Dermis microvascular lymphatic vessel endothelial cell (primary cell): ENCODE measurements at places on chromosomes 7 and 10. TPM values are rescaled to one million over a fixed set of nuclear protein-coding genes. Genes with fewer than 3 reads are reported as not detected.
A peak's percentile ranks its signal among the peaks of the same experiment; 100 is the strongest.

GRCh38 chr7:23055582-23056178 is 41.8 kb upstream of the HYCC1 start:
- peak; percentile 77 for DNase-seq

DNA sequence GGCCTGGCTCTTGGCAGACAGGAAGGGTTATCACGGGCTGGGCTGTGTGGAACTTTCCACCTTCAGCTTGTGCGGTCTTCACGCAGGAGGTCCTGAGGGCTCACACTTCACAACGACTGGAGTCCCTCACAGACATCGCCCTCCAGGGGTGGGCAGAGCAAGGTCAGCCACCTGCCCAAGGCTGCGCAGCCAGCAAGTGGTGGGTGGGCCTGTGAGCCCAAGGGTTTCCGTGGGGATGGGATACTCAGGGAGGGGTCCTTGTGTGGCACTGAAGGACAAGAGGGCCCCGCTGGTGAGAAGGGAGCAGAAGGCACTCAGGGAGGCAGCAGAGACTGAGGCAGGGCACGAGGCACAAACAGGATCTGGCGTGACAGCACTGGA is 22.0 kb downstream of the PDIA4 start:
- DNase-seq, result no peak

Gene NME8
- total RNA-seq, result not detected in 2 replicates

DNA sequence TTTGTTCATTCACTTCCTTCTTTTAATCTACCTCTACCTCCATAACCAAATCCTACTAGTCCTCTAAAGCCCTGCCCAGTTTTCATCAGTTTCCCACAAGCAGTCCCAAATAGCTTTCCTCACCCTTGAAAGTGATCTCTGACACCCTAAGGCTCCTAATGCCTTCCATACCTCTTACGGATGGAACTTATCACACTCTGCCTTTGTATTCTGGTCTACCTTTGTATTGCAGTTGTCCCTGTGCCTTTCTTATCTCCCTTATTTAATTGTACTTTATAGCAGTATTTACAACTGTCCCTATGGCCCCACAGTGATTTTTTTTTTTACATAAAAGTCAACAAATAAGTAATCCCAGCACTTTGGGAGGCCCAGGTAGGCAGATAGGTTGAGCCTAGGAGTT is 33.8 kb downstream of the ACSL5 start:
- no peak for DNase-seq

DNA sequence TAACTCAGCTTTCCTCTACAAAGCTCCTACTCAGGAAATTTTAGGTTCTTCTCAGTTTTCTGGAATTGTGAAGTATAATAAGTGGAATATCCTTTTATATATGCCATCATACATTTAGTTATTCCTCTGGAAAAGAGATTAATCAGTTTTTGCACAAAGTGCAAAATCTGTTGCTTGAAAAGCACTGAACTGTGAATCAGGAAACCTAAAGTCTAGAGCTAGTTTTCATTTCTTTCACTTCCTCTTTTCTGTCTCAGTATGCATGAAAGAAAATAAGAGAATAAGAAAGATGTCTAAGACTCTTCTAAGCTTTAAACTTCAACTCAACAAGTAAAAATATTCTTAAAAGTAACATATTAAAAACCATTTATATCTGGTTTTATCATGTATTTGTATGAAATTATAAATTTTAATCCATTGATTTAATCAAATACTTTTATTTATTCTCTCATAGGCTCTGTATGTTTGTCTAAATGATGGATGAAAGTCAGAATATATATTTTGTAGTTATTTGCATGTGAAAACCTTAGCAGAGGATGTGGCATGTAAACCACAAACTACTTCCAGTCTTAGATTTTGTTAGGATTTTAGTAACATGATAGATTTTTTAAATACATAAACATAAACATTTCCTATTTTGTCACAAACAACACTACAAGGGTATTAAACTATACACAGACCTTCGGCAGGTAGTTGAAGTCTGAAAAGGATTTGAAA is 1073.0 kb downstream of the XPNPEP1 start:
- no peak for DNase-seq

Gene KCNIP2
- total RNA-seq, result 0.13 TPM in 2 replicates

GRCh38 chr7:2195400-2196246 is 37.1 kb downstream of the MAD1L1 start:
- DNase-seq, result no peak

DNA sequence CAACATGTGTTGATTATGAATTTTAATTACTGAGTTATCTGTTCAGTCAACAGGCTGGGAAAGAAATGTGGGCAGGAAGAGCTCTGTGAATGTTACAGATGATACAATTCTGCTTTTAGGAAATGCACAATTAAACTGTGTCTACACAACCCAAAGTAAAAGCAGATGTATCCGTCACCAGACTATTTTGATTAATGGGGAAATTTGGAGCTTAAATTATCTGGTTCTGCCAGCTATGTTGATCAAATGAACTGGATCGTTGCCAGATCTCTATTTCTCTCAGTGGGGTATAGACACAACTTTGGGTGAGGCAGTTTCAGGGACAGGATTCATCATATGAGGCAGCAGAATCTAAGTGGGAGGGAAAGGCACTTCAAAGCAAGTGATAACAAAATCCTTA is 136.5 kb downstream of the NEUROD6 start:
- no peak for DNase-seq

- no peak for DNase-seq
Observed at GRCh38 chr7:157877298-157878090, 540.7 kb downstream of the DNAJB6 start.

DNA sequence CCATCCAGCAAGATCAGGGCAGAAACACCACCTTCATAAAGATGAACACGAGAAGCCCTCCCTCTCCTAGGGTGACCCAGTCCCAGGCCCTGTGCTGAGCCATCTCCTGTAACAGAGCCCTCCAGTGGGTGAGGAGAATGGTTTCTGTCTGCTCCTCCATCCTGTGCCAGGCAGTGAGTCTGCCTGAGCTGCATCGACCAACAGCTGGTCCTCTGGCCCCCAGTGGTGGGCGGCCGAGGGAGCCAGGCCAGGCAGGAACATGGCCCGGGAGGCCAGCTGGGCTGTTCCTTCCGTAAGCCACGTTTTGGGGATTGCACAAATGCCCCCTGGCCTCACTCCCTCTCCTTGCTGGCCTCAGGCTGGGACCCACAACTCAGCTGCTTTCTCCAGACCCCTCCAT is 73.5 kb downstream of the GRB10 start:
- DNase-seq, result no peak

Gene FAM241B
- 0.25 and 0.39 TPM in 2 replicates for total RNA-seq
